ENCODE measurements at places on chromosomes 13 and 19.

DNA sequence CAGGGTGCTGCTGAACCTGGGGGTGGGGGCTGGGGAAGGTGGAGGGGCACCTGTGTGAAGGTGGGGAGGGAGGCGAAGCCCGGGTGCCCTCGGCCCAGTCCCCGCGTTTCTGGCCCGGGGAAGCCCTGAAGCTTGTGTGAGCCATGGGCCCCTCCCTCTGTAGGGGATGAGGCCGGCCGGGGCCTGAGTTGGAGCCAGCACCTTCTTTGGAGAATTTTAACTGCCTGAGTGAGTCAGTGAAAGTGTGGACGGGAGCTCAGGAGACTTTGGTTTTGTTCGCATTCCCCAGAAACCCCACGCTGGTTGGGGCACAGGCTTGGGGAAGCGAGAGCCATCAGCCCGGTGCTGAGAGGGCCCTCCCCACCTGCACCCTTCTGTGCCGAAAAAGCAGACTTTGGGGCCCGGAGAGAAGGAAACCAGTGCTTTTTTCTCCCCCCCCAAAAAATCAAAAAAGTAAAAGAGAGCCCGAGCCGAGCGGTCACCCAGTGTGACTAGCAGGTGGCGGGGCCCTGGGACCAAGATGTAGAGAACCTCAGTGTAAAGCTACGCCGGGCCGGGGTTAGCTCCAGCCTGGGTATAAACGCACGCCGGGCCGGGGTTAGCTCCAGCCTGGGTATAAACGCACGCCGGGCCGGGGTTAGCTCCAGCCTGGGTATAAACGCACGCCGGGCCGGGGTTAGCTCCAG is 45.1 kb downstream of the TMEM255B start:
- no peak for DNase-seq

DNA sequence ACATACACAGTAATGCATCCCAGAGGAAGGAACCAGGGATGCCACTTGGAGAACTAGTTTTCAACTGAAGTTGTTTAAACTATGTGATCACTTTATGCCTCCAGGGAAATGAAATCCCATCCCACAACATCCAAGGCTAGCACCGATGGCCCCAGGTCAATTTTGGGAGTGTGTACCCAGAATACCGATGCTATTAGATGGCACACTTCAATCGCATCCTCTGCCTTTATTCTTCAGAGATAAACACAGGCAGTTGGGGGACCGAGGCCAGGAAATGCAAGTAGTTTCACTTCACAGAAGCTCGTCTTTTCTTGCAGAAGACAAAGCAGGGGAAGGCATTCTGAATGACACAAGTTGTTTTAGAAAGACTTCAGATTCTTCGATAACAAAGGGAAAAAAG is 13.8 kb downstream of the STK24 start:
- no peak for DNase-seq

DNA sequence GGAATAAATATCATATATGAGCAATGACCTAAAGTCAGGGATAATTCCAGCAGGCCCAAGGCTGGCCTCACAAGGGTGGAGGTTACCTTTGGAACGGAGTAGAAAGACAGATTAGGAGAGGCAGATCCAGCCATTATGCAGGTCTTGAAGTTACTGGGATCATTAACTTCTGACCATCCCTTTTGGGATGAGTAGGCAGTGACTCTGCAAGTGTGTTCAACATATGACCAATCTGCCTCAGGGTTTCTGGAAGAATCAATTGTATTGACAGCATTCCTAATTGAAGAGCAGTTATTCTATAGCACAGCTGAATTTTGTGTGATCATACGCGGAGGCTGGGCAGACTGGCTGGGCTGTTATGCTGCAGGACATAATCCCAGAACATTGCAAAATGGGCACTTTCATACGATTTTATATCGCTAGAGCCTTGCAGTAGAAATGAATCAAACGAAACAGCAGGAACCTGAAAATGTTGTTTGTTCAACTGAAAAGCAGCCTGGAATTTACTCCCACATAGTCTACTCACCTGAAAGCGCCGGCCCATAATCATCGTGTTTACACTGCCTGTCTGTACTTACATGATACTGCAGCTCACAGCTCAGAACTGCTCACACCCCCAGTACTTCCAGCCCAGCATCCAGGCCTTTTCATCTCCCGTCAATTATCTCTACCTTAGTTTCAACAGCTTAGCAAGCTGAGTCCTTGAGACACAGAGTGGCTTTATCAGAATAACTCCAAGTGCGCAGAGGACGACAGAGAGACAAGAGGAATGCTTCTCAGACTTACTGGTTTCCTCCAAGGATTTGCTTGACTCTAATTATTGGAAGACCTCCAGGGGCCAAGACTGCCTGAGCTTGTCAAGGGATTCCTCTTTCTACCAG is 556.1 kb downstream of the EFNB2 start:
- no peak for DNase-seq

GRCh38 chr19:55241143-55241934 is 12.8 kb upstream of the TMEM86B start:
- DNase-seq: no peak

DNA sequence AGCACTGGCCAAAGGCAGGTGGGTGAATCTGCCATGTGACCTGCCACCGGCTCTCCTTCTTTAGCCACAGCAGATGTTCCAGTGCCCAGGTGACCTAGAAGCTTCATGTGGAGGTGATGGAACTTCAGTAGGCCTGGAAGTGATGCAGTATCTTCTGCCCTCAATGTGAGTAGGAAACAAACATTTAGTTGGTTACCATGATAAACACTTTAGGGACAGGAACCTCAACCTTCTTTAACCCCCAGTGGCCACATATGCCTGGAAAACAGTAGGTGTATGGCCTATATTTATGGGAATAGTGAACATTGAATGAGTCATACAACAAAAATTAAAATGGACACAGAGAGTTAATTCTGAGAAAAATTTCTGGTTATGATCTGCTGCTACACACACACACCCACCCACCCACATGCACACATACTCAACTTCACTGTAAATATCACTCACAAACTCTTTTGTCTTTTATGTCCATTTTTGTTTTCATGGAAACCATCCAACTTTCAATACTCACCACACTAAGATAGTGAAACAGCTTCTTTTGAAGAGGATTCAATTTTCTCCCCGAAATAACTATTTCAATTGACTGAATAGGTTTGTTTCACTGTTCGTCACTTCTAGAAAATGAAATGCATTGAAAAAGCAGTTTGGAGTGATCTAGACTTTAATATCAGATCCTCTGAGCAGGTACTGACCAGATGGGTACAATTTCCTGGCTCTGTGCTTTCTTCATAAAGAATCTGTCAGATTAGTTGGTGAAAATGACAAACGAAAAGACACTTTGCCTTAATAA is 97.3 kb downstream of the STARD13 start:
- DNase-seq: no peak

GRCh38 chr19:33684538-33685232 is 62.9 kb downstream of the CHST8 start:
- DNase-seq: no peak

GRCh38 chr13:84132491-84132890 is 250.2 kb upstream of the SLITRK1 start:
- DNase-seq: no peak

GRCh38 chr13:105642511-105642958 is 892.9 kb downstream of the EFNB2 start:
- no peak for DNase-seq

DNA sequence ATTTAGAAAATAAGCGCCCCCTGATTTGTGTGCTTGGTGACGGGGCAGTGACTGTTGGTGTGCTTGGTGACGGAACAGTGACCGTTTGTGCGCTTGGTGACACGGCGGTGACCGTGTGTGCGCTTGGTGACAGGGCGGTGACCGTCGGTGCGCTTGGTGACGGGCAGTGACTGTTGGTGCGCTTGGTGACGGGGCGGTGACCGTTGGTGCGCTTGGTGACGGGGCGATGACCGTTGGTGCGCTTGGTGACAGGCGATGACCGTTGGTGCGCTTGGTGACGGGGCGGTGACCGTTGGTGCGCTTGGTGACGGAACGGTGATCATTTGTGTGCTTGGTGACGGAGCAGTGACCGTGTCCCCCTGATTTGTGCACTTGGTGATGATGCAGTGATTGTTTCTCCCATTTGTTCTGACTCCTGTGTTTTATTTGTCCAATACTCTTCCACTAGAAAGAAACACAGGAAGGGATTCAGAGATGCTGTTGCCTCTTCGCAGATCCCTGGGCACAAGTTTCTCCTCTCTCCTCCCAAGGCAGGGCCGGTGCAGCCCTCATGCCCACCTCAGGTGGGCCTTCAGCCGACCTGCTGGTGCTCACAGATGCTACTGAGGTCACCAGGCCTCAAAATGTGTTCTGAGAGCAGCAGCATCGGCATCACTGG is 128.3 kb downstream of the ATP11A start:
- DNase-seq: no peak

DNA sequence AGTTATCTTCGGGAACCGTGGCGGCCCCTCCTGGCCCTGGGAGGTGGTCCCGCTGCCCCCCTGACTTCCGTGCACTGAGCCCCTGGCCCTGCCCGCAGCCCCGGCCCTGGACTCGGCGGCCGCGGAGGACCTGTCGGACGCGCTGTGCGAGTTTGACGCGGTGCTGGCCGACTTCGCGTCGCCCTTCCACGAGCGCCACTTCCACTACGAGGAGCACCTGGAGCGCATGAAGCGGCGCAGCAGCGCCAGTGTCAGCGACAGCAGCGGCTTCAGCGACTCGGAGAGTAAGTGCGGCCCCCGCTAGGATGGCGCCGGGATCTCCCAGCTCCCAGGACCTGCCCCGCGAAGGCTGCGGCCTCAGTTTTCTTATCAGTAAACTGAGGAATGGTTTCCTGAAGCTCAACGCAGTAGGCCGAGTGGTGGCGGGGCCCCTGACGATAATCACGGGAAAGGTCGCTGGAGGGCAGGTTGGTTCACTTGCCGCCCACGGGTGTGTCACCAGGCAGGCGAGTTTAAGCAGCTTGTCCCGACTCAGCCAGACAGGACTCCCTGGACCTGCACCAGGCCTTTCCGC is 924 bp downstream of the RGCC start:
- DNase-seq: peak; percentile 67

DNA sequence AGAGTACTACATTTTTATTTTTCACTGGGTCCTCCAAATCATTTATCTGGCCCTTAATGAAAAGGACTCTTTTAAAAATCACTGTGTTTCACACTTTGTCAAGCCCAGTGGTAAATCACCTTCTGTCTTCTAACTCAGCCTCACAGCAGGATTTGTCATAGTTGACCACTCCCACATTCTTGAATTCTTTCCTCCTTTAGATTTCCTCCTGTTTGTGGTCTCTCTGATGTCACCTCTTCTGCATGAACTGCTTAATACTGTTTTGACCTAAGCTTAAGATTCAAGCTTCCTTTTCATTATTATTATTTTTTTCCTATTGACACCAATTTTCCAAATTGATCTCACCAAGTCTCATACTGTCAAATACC is 899.8 kb upstream of the MIR17HG start:
- no peak for DNase-seq

GRCh38 chr13:96779691-96780090 is 214.6 kb downstream of the OXGR1 start:
- DNase-seq: no peak

GRCh38 chr19:18147396-18147795 is 5.6 kb upstream of the PIK3R2 start:
- DNase-seq: no peak

- DNase-seq: no peak
Measured at GRCh38 chr19:34904664-34905527, 21.8 kb upstream of the ZNF30 start.

GRCh38 chr13:72029981-72030380 is 163.0 kb upstream of the DACH1 start:
- DNase-seq: no peak

- no peak for DNase-seq
Measured at GRCh38 chr13:27979001-27979643, 9.4 kb downstream of the URAD start.

- no peak for DNase-seq
Measured at GRCh38 chr13:27971236-27971645, 2.1 kb upstream of the CDX2 start.

- no peak for DNase-seq
Measured at GRCh38 chr19:29483944-29484581, 41.7 kb upstream of the VSTM2B start.

GRCh38 chr19:18489627-18490184 is 32.2 kb downstream of the ELL start:
- no peak for DNase-seq

GRCh38 chr13:20869540-20869939 is 33.0 kb downstream of the XPO4 start:
- DNase-seq: no peak

DNA sequence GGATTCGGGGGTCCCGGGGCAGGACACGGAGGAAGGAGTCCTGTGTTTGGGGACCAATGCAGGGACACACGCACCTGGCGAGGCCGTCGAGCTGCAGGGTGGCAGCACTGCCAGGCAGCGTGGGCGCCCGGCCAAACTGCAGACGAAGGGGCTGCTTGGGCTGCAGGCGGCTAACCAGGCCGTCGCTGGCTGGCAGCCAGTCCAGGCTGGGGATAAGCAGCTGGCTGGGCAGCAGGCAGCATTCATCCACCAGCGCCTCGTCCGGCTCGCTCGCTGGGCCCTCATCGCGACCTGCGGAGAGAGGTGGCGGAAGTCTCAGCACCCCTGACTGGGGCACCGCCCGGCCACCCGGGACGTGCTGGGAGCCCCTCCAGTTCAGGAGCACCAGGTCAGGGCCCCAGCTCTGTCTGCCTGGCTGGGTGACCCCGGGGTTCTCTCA is 11.5 kb downstream of the CFD start:
- DNase-seq: no peak

GRCh38 chr13:78594456-78594975 is 8.8 kb downstream of the POU4F1 start:
- DNase-seq: no peak

GRCh38 chr13:49810567-49811526 is 18.4 kb upstream of the KPNA3 start:
- no peak for DNase-seq

DNA sequence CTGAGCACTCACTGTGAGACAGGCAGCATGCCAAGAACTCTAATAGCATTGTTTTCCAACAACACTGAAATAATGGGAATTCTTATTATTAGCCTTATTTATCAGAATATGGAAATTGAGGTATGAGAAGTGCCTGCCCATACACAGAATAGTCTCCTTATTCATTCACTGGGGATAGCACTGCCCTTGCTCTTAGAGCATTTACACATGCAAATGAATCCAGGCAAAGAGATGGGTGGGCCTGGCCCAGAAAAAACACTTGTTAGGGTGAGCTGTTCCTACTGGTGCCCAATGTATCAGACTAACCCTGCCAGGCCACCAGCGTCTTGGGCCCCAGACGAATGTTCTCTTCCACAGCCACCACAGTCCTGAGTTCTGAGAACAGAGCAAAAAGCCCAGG is 112.9 kb downstream of the TUBA3C start:
- DNase-seq: no peak

DNA sequence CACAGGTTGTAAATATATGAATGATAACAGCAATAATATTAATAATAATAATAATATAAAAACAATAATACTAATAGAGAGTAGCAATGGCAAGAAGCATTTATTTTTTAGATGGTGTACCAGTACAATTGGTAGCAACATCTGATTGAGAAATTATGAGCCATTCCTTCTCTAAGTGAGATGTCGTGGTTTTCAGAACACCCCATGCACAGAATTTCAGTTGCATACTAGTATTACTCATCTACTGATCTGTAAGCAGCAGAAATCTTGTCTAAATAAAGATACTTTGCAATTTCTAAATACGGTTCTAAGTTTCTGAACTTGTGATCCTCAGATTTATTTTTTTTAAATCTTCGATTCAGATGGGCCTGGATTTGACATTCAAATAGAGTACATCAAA is 788.0 kb upstream of the ATXN8OS start:
- no peak for DNase-seq

GRCh38 chr13:31739226-31739625 is at the start of gene RXFP2:
TSS of gene RXFP2 (plus strand) at chr13:31739526. CDS start at chr13:31739613, 87 bp downstream.
- DNase-seq: no peak
